A549 treated with ZK216348 at 1 μM for 4 hours (cell line): ENCODE measurements at places on chromosomes 6 and 20. TPM values are rescaled to one million over a fixed set of nuclear protein-coding genes. Genes with fewer than 3 reads are reported as not detected.

Gene RIN2
- 23.9 to 27.9 TPM (median 26.6 TPM) in 5 replicates for total RNA-seq

Gene PRSS35
- 0.09 to 0.14 TPM (median 0.12 TPM) in 3 of 5 replicates, not detected in the others for total RNA-seq

Gene BPI
- not detected in 5 replicates for total RNA-seq

Gene ZSCAN31
- total RNA-seq = 1.6 to 2.4 TPM (median 1.8 TPM) in 5 replicates

Gene PNLDC1
- total RNA-seq = 0.14 to 0.17 TPM in 2 of 5 replicates, not detected in the others

Gene RAB44
- 0.06 to 0.09 TPM (median 0.07 TPM) in 3 of 5 replicates, not detected in the others for total RNA-seq

Gene RIPOR3
- 0.06 to 0.08 TPM in 2 of 5 replicates, not detected in the others for total RNA-seq

Gene VGLL2
- not detected in 5 replicates for total RNA-seq

Gene HLA-DRB1
- total RNA-seq = not detected in 5 replicates

Gene CASS4
- total RNA-seq = 0.08 to 0.09 TPM in 2 of 5 replicates, not detected in the others

Gene FRS3
- 1.5 to 3.3 TPM (median 2.3 TPM) in 5 replicates for total RNA-seq

Gene MUCL3
- total RNA-seq = 0.08 to 0.17 TPM (median 0.10 TPM) in 5 replicates

Gene USP49
- 0.74 to 1.9 TPM (median 1.2 TPM) in 5 replicates for total RNA-seq

Gene LY6G6D
- not detected in 5 replicates for total RNA-seq

Gene HNF4A
- 11.4 to 21.3 TPM (median 16.5 TPM) in 5 replicates for total RNA-seq
